ENCODE measurements at places on chromosomes 3 and 15.

- DNase-seq: no peak
Observed at GRCh38 chr15:101039461-101039860, 120.3 kb downstream of the LRRK1 start.

DNA sequence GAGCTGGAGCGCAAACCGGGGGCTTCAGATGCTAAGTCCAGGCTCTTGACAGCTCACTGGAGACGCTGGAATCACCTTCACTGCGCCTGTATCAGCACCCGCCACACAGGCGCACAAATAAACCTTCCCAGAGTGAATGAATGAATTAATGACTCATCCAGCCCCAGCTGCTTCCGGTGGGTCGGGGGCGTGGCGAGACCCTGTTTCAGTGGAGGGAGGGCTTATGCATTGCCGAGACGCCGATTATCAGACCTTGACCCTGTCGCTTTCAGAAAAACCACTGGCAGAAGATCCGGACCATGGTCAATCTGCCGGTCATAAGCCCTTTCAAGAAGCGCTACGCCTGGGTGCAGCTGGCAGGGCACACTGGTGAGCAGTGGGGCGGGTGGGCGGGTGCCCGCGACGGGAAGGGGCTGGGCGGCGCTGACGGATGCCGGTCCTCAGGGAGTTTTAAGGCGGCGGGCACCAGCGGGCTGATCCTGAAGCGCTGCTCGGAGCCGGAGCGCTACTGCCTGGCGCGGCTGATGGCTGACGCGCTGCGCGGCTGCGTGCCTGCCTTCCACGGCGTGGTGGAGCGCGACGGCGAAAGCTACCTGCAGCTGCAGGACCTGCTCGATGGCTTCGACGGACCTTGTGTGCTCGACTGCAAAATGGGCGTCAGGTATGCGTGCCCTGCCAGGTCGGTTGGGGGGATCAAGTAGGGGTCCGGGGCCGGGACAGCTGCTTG, 7.7 kb downstream of the ITPKA start:
- no peak for DNase-seq

DNA sequence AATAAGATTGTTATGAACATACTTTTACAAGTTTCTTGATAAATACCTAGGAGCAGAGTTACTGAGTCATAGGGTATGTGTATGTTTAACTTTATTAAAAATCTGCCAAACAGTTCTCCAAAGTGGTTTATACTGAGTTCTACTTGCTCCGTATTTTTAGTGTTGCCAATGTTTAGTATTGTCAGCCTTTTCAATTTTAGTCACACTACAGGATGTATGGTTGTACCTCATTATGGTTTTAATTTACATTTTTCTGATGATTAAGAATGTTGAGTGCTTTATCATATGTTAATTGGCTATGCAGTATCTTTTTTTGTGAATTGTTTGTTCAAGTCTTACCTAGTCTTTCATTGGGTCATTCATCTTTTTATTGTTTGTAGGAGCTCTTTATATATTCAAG, 4.3 kb downstream of the TMOD3 start:
- DNase-seq: no peak

GRCh38 chr15:41855261-41855961, 16.8 kb downstream of the PLA2G4B start:
- no peak for DNase-seq
